Osteocyte (in vitro differentiated cells): ENCODE measurements at places on chromosomes 6 and 20. TPM values are rescaled to one million over a fixed set of nuclear protein-coding genes. Genes with fewer than 3 reads are reported as not detected.

- DNase-seq, result peak; percentile 91
Observed at GRCh38 chr6:29847871-29848630, 20.4 kb downstream of the HLA-G start.

The TNFRSF21 gene
- 2.3 and 2.5 TPM in 2 replicates for total RNA-seq

GRCh38 chr6:68726337-68726736 is 91.3 kb downstream of the ADGRB3 start:
- no peak for DNase-seq

- no peak for DNase-seq
Observed at GRCh38 chr6:43763812-43764522, 6.0 kb upstream of the VEGFA start.

DNA sequence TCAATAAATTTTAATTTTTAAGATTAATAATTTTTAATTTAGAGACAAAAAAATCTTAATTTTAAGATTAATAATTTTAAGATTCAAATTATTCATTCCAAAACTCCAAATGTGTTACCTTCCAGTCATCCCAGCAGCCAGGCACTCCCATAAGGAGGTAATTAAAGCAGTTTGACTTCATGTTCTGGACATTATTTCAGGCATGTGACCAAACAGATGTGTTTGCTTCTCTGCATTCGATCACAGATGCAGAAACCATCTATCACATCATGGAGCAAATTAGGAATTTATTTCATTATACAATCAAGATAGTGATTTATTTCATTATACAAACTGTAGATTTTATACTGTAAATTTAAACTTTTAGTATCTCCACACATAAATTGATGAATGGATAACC is 150.3 kb downstream of the AKAP7 start:
- DNase-seq, result no peak

DNA sequence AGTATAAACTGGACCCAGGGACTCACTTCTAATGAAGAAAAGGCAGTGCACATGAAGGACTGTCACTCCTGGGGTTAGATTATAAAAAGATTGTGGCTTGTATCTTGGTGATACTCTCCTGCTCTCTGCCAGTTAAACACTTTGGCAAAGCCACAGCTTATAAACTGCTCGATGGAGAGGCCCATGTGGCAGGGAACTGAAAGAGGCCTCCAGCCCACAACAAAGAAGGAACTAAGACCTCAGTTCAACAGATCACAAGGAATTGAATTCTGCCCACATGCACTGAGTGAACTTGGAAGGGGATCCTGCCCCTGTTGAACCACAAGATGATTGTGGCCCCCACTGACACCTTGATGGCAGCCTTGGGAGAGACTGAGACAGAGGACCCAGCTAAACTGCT is 363.8 kb downstream of the CBLN4 start:
- DNase-seq, result no peak

The STMND1 gene
- total RNA-seq, result not detected in 2 replicates

The MROH8 gene
- 1.5 and 3.2 TPM in 2 replicates for total RNA-seq

The ADGRB3 gene
- total RNA-seq, result 8.8 and 8.9 TPM in 2 replicates

DNA sequence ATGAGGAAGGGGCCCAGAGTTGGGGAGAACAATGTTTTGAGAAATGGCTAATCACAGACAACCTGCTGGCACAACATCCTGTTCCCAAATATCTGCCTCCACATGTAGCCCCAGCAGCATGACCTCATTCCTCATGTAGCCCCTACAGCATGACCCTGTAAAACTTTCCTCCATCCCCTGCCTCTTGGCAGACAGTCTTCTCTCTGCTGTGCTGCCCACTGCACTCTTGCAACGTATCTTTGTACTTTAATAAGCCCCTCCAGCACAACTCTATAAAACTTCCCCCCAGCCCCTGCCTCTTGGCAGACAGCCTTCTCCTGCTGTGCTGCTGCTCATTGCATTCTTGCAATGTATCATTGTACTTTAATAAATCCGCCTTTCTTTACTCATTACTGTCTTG is 278.8 kb downstream of the HDGFL1 start:
- DNase-seq, result peak; percentile 83

DNA sequence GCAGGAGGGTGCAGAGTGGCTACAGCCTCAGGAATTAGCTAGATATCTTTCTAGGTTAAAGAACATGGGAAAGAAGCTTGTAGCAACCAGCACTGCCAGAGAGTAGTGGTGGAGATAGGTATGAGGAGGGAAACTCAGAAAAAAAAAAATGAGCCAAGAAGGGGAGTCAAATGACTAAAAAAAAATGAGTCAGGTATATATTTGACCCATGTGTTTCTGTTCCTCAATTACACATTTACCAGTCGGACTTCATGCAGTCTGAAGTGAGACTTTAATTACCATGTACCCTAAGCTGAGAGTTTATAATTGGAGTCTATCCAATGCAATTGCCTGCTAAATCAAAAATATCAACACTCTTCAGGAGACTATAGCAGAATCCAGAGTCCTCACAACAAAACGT is 964.6 kb downstream of the HACE1 start:
- no peak for DNase-seq

DNA sequence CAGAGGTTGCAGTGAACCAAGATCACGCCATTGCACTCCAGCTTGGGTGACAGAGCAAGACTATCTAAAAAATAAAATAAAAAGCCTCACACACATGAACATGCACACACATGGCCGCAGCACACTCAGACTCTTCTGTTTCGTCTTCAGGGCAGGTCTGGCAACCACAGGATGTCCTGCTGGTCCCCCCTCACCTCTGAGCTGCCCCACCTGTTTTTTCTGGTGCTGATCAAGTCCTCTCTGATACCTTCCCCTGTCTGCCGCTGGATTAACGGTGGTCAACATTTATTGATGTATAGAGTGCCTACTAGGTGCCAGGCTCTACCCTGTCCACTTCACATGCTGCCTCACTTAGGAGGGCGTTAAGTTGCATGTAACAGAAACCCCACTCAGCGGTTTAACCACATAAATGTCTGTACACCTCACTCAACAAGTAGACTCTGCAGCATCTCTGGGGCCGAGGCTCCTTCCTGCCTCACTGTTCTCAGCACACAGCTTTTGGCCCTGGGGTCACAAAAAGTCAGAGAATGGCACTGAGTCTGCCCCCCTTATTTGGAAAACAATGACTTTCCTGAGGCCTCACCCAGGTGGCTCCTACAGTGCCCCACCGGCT is 4.5 kb upstream of the AP5S1 start:
- no peak for DNase-seq

The SLC18B1 gene
- 3.3 and 4.9 TPM in 2 replicates for total RNA-seq

DNA sequence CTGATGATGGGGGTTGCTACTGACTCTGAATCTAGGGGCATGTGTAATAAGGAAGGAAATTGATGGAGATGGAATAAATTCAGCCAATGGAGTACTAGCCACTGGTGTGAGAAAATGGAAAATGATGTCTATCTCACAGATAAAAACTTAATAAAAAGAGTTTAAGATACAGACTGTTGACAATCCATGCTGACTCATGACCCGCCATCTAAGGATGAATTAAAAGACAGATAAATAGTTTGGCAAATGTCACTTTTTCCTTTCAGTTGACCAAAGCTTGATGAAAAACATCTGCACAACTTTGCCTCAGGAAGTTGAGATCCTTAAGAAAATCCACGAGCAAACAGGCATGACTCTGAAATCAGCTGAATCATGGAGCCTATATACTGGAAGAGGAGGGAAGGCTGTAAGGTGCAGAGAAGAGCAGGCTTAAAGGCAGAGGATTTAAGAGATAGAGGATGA is 82.6 kb upstream of the BMP5 start:
- no peak for DNase-seq

- no peak for DNase-seq
Observed at GRCh38 chr6:1612299-1612973, 2.7 kb downstream of the FOXC1 start.

- DNase-seq, result no peak
Observed at GRCh38 chr6:142935553-142936517, 9.1 kb downstream of the HIVEP2 start.

DNA sequence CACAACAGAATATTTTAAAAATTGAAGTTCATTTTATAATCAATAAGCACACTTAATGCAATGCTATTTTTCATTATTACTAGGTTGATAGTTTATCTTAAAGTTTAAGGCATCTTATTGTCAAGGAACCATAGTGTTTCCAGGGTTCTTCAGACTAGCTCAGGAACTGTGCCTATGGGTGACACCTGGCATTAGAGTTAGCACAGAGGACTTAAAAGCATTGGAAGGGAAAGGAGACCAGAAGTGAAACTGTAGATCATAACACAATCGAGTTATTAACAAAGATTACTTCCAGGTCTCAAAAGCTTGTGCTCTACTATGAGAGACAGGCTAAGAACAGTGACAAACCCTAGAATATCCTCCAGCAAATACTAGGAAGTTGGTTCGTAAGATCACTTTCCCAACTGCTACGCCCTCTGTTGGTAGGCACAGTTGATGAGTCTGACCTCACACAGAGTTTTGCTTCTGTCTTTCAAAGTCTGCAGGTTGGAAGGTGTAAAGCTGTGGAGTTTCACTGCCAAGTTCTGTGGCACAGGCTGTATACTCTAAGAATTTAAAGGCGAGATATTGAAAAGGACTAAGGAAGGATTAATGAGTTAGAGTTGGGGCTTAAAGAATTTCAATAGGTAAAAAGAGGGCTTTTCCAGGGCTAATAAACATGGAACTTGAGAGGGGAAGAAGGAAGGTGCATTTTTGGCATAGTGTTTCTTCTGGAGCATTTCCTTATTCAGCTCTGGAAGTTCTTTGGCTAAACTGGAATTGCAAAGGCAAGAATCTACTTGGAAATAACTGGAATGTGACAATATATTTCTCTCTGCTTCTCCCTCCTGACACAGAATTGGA is 531.3 kb upstream of the JAG1 start:
- DNase-seq, result no peak

- DNase-seq, result no peak
Observed at GRCh38 chr6:121382467-121383121, 48.3 kb upstream of the TBC1D32 start.

DNA sequence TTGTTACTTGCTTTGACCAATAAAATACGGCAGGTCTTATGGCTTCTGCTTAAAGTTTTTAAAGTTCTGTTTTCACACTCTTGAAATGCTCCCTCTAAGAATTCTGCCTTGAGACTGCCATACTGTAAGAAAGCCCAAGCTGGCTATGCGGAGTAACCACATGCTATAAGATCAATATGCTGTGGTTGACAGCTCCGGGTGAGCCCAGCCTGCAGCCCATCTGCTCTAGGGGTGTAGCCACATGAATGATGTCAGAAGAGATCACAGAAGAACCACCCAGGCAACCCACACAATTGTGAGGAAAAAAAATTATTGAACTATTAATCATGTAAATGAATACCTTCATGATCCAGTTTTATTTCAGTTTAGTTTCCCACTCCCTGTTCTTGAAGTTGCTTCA is 26.1 kb upstream of the SH3BGRL2 start:
- no peak for DNase-seq

DNA sequence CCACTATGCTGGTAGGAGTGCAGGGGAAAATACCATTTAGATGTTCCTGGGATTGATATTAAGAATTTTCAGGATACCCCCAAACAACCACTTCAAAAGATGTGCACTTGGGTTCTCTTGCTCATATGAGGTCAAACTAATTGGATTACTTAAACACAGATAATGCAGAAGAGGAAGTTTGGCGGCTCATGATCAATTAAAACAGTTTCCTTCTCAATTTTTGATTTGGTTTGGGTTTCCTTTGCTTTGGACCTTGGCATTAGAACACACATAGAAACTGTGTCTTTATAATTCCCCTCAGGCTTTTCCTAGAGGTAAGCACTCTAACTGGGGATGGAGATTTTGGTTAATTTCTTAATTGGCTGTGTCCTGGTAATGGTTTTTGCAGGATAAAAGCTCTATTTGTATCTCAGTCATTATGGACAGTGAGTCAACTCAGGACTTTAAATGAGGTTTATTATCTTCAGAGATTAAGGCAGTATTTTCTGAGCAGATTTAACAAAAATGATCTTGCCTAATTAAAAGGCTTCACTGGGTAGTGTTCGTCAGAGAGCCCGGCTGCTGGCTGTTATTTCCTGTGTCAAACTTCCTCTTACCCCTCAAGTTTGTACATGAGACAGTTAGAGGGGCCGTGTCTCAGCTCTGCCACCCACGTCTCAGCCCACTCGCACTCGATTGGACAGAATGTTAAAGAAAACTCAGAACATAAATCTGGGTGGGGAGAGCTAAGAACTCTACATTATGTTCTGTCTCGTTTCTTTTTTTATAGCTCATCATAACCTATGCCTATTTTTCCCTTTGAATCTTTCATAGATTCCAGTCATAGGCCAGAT is 50.3 kb upstream of the PREP start:
- no peak for DNase-seq

The VEGFA gene
- 59.5 and 69.7 TPM in 2 replicates for total RNA-seq

GRCh38 chr20:47773371-47773786 is 11.9 kb downstream of the SULF2 start:
- DNase-seq, result no peak

The NHSL1 gene
- 19.0 and 21.2 TPM in 2 replicates for total RNA-seq

The OR2B6 gene
- total RNA-seq, result not detected in 2 replicates
